Adrenal gland (tissue), 19 donors: ENCODE measurements at places on chromosomes 13 and 19. TPM values are rescaled to one million over a fixed set of nuclear protein-coding genes. Genes with fewer than 3 reads are reported as not detected.

C19orf85 gene
- not detected for total RNA-seq

SYDE1 gene
- 30.6 TPM for total RNA-seq

NPAS1 gene
- not detected for total RNA-seq

ELF1 gene
- total RNA-seq = 60.0 TPM

SIGLEC14 gene
- 29.0 TPM for total RNA-seq
